Esophagus mucosa (tissue), 1 donor: ENCODE measurements at places on chromosomes 1 and 21.

DNA sequence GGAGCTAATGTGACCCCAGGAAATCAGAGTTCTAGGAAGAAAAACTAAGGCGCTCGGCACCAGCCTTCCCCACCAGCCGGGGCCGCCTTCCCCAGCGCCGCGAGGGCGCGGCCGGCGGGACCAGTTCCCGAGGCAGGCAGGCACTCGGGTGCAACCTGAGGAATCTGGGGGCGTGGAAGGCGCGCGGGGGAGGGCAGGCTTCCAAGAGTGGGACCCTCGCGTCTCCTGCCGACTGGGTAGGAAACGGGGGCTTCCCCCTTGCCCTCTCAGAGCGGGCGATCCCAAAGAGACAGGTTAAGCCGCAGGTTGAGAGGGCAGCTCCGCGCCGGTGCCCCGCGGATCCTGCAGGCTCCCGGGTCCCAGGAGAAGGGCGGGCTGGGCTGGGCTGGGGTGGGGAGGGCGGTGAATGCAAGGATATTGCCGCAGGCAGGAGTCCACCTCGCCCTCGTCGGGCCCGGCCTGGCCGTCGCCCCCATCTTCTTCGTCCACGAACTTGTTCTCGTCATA lies 431 bp downstream of the ARPC5 start:
- peak; percentile 62 for ATAC-seq

DNA sequence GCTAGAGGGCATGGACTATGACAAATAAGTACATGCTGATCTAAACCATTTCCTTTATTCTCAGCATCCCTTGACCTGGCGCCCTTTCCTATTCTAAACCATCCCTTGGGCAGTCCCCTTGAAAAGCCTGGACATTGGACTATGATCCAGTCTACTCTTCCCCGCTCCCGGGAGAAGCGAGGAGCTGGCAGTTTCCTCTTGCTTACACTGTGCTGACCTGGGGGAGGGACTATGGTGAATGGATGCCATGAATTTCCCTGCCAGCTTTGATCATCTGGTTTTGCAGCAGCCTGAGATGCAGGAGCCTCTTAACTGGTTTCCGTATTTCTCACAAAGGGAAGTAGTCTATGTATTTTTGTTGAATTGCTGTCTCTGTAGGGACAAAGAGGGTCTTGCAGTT lies 121.7 kb downstream of the KIF26B start:
- ATAC-seq: no peak

DNA sequence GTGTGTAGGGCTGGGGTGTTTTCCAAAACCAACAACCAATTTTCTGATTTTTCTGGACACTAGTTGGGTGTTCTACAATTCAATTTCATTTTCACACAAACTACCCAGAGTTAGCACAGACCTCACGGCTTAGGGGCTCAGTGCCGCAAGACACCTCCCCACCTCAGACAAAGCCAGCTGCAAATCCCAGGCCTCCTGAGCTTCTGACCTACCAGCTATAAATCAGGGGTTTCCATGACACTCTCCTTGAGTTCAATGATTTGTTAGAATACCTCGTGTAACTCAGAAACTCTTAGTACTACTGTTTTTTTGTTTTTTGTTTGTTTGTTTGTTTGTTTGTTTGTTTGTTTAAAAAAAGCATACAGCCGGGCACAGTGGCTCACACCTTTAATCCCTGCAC lies 28.7 kb upstream of the FAM89A start:
- ATAC-seq: no peak

- ATAC-seq: no peak
These were observed 2291.1 kb downstream of the MRPL39 start for GRCh38 chr21:23316190-23316589.

DNA sequence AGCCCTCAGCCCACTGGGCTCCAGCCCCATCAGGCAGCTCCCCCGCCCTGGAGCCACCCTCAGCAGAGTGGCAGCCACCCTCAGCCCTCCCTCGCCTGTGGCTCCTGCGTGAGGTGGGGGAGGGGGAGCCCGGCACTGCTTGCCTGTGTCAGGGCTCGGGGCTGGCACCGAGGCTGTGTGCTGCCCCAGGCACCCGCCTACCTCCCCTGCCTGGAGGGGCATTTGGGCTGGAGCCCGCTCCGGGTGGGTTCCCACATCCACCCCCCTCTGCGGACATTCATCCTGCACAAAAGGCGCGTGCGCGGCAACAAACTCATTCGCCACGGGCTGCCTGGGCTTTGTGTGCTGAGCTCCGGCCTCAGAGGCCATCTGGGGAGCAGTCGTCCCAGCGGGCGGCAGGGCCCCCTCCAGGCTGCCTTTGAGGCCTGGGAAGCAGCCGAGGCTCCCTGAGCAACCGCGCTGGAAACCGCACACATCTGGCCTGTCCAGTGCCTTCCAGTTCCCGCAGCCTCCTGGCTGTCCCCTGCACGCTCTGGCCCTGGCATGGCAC lies 12.6 kb upstream of the TNFRSF14 start:
- ATAC-seq: no peak

GRCh38 chr1:220353229-220354012 lies 81.2 kb upstream of the RAB3GAP2 start:
- no peak for ATAC-seq
